ENCODE measurements at places on chromosomes 16 and 17. TPM values are rescaled to one million over a fixed set of nuclear protein-coding genes. Genes with fewer than 3 reads are reported as not detected.

DNA sequence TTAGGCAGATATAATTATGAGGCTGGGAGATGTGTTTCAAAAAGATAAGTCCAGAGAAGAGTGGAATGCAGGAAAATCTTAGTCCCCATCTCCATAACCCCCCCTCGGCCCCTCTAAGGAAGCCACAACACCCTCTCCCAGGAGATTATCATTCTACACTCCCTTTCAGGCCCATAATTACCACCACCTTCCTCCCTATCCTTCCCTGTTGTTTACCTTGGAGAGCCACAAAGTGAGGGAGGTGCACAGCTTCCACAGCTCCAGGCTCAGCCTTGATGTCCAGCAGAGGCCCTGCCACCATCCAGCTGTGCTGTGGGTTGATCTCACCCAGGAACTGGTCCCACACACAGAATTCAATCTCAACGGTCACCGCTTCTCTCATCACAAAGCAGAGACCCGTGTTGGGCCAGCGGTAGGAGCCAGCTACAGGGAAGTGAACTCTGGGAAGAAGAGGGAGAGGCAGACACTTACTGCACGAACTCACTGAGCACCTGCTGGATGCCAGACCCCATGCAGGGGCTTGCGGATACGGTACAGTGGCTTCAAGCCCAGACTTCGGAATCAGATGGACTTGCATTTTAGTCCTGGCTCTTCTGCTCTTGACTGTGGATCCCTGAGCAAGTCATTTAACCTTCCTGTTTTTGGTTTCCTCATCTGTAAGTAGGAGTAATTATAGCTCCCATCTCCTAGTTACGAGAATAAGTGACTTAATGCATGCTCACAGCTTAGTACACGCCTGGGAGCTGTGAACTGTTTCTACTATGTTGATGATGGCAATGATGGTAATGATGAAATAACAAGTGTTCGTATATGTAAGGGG is 44.1 kb downstream of the MIS12 start:
- no peak for DNase-seq

AXIN2 gene
- total RNA-seq = 5.3 TPM

DNA sequence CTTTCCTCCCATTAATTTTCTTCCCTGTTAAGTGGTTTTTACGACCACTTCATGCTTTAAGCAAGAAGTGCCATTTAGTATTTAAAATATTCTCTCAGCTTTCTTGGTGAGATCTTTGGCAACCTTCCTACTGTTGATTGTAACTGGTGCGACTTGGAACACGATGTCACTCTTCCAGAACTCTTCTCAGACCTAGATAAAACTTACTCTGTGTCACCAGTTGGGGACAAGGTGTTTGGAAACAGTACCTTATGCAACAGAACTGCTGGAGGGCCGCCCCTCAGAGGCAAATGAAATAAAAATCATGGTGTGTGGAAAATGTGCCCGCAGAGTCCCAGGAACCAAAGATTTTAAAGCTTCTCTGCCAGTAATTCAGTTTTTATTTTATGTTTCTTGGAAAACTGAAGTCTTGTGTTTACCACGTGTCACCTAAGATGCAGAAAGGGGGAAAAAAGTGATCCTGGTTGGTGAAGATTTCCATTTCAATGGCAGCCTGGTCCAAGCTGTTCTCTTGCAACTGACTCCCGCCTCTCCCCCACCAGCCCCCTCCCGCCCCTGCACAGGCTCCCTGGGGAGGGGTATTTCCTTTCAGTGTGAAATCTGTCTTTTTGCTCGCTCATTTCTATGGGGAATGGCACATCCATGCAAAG is 7.2 kb upstream of the HSD11B2 start:
- no peak for DNase-seq

EME1 gene
- 27.8 TPM for total RNA-seq

KRTAP4-6 gene
- not detected for total RNA-seq

- no peak for DNase-seq
Measured at GRCh38 chr17:32927201-32927723, 691 bp upstream of the TMEM98 start.

DNA sequence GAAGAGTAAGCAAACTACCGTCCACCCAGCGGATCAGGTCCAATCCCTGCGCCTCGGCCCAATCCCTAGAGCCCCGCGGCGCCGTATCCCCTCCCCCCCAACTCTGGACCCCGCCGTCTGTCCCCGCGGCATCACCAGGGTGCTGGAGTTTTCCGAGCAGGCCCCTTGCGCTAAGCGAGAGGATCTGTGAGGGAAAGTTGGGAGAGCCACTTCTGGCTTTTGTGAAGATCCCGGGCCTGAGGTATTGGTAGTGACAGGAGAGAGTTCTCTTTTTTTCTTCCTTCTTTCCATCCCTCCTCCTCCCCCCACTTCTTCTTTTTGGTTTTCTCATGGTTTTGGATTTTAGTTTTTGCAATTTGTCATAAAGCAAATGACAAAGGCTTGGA is 3.5 kb upstream of the DLX4 start:
- DNase-seq = no peak

DNA sequence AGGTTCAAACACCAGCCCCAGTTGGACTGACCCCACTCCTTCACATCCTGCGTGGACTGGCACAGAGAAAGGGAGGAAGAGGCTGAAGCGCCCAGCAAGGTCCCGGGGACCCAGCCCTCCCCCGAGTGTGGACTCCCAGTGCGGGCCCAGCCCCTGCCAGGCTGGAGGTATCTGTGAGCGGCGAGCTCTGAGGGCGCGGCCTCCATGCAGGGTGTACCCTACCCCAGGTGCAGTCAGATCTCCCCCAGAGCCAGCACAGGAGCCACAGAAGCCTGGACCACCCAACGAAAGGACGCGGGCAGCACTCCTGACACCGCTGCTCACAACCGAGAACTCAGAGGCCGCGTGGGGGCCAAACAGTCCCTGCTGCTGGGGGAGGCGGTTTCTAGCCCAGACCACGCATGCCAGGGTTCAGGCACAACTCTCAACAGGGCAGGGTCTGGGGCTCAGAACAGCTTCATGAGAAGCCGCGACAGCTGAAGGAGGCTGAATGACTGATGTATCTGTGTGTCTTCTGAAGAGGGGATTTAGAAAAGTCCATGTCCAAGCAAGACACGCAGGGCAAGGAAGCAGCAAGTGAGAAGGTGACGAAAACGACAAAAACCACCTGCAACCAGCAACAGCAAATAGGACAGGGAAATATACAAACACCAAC is 8.5 kb downstream of the SLC38A10 start:
- no peak for DNase-seq

All from activated CD8-positive, alpha-beta T cell treated with anti-CD3 and anti-CD28 coated beads, Interleukin-2, amount 10 ng/mL, durations not matched to agents 7 days and 5 days (primary cell).